ENCODE measurements at places on chromosomes 12 and 14.

GRCh38 chr12:58369576-58369975, 428.2 kb downstream of the ATP23 start:
- DNase-seq: no peak

DNA sequence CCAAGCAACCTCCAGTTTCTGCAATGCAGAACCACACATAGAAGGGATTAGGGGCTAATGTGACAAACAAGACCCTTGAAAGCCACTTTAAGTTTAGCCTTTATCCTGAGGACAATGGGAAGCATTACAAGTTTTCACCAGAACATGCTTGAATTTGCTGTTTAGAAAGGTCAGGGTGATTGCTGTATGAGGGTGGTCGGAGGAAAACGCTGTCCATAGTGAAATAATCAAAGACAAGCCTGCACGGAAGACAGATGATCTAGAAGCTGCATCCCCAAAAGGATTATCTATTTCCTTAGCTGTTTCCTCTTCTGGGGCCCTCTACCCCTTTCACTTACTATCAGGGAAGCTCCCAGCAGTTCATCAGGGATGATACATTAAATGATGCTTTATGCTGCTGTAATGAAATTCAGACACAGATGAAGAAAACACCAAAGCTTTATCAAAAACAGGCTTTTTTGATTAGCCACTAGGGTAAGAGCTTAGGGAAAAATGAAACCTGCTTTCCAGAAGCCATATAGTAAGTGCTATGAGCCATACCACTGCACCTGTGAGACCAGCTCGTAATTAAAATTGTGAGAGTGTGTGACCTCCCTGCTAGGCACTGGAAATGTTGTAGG, 6.5 kb downstream of the HAL start:
- DNase-seq: no peak

DNA sequence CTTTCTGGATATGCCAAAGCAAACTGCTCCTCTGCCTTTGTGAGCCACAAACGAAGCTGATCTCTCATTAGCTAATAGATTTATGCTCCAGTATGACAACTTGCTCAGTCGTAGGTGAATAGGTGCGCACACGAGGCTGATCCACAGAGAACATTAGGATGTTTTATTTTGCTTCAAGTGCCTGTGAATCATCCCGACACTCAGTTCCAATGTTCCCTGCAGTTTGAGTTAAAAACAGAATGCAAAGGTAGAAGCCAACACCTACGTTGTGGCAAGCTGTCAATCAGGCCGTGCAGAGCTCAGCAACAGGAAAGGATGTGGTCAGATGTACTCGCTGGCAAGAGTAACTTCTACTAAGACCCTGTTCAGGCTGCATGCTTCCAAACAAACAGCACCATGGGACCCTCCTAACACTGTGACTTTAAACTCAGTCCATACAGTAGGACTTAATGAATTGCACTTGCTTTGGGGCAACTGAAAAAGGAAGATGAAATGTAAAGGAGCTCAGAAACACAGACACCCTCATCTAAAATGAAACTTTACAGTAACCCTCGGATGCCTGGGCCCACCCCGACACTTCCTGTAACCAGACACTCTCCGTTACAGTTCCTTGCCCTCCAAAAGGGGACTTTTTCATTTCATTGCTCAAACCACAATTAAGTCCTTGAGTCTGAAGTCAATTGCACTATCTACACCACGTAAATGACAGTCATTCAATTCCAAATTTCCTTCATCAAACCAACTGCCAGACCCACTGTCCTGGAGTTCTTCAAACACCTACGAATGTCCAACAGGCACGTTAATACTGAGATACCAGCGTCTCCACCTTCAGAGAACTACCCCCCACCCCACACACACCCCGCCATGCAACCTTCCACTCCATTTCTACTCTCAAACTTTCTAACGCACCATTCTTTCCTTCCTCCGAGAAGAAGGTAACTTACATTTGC, 1.6 kb downstream of the CCDC88C start:
- DNase-seq: peak; percentile 60

- DNase-seq: no peak
Measured at GRCh38 chr14:97359341-97359740, 562.2 kb downstream of the VRK1 start.

- DNase-seq: peak; percentile 89
Measured at GRCh38 chr14:22556990-22557623, 31.9 kb downstream of the DAD1 start.
